ENCODE measurements at places on chromosomes 16 and 17. TPM values are rescaled to one million over a fixed set of nuclear protein-coding genes. Genes with fewer than 3 reads are reported as not detected.

The BMERB1 gene
- 9.9 TPM for total RNA-seq

The CD300E gene
- total RNA-seq: not detected

The KRTAP4-6 gene
- not detected for total RNA-seq

The CAMTA2 gene
- total RNA-seq: 14.0 TPM

The ST6GALNAC1 gene
- not detected for total RNA-seq

The CDC6 gene
- 21.1 TPM for total RNA-seq
